ENCODE measurements at places on chromosomes 4 and X.

GRCh38 chr4:88223516-88223915 is 60.8 kb downstream of the PPM1K start:
- DNase-seq: no peak

DNA sequence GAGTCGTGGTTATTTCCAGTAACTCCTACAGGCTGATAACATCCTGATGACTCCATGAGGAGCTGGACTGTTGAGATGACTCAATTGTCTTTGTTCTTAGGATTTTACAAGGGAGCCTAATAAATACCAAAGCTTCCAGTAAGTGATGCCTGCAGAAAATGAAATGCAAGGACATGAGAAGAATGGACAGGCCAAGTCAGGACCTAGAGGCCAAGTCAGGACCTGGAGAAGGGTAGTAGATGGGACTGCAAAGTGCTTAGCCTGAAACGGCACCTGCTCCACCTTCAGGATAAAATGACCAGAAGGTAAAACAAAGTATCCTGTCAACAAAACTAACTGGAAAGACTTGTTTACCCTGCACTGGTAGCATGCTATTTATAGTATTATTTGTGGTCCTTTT is 6.4 kb upstream of the SLC10A6 start:
- DNase-seq: no peak

DNA sequence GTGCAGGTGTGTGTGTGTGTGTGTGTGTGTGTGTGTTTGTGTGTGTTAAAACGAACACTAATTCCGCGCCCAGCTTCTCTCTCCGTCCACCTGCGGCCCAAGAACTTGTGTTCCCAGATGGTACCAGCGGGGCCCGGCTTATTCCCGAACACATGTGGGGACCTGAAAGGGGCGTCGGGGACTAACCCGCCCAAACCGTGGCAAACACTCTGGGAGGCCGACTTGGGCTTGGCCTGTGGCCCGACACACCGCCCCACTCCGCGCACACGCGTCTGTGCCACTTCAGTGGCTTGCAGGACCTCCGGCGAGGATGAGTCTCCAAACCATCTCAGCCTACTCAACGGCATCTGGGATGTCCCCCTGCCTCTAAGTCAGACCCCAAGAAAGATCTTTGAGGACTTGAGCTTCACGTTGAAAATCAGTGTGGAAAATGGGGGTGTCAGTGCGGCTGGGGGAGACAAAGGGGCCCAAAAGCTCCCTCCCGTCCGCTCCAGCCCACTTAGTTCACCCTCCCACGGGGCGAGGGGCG is 790 bp upstream of the HHIP start:
- peak; percentile 36 for DNase-seq

- no peak for DNase-seq
Measured at GRCh38 chrX:16639966-16640365, 10.0 kb upstream of the S100G start.

GRCh38 chr4:7721984-7722551 is 217.6 kb downstream of the AFAP1 start:
- DNase-seq: no peak

GRCh38 chr4:173301518-173302201 is 32.5 kb downstream of the HMGB2 start:
- peak; percentile 32 for DNase-seq

- no peak for DNase-seq
Measured at GRCh38 chr4:186936496-186937375, 213.1 kb upstream of the FAT1 start.

DNA sequence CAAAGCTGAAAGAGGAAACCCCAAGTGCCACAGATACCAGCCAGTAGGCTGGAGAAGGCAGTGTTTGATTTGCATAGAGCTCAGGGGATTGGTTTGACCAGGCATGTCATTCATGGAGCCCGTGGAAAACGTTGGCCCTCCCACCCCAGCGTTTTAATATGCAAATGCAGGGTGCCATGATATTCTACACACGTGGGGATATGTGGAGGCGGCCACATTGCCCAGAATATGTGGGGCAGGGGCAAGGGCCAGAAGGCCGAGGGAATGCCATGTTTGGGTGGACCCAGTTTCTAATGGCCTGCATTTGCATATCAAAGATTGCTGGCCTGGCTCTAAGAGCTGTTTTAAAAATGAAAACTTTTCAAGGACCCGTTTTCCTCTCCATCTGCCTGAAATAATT is 71.1 kb downstream of the MAP9 start:
- DNase-seq: no peak

- DNase-seq: no peak
Measured at GRCh38 chrX:46913667-46914066, 1.4 kb downstream of the JADE3 start.

DNA sequence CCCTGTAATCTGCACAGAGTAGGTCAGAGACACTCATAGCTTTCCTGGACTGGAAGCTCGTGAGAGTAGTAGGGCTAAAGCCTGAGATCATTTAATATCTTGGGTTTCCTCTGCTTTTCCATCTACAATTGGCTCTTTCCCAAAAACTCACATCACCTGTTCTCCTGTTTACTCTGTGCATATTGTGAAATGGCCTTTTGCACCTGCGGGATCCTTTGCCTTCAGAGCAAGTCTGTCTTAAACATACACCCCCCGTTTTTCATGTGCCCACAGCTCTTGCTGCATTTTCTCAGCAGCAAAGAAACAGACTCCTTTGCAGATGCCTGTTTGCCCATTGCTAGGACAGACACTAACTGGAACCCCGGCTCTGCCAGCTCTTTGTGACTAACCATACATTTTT is 608.3 kb upstream of the PCDH10 start:
- no peak for DNase-seq

- DNase-seq: no peak
Measured at GRCh38 chr4:95610061-95610569, 61.3 kb upstream of the UNC5C start.

GRCh38 chr4:80875642-80876041 is 154.9 kb upstream of the BMP3 start:
- DNase-seq: peak; percentile 49
